Stimulated activated CD4-positive, alpha-beta T cell treated with anti-CD3 and anti-CD28 coated beads, Interleukin-1b, Interleukin-23, amount 100 ng/mL, for 24 hours (primary cell): ENCODE measurements at places on chromosomes 2 and 18.

GRCh38 chr2:63792530-63792929, 49.2 kb upstream of the UGP2 start:
- no peak for DNase-seq

DNA sequence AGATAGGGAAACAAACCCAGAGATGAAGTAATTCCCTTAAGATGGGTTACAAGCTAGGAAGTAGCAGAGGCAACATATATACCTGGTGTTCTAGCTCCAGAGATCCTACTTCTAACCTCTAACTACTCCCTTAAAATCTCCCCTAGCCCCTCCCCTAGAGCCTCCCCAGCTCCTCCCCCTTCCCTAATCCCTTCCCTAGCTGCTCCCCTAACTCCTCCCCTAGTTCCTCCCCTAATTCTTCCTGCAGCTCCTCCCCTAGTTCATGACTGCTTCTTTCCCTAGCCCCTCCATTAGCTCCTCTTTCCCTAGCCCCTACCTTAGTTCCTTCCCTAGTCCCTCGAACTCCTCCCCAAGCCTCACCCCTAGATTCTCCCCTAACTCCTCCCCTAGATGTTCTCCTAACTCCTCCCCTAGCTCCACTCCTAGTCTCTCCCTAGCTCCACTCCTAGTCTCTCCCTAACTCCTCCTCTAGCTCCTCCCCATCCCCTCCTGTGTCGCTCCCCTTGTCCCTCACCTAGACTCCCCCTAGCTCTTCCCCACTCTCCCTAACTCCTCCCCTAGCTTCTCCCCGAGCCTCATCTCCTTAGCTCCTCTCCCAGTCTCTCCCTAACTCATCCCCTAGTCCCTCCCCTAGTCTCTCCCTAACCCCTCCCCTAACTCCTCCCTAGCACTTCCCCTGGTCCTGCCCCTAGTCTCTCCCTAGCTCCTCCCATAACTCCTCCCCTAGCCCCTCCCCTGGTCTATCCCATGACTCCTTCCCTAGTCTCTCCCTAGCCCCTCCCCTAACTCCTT, 108.9 kb downstream of the CD226 start:
- DNase-seq, result no peak

DNA sequence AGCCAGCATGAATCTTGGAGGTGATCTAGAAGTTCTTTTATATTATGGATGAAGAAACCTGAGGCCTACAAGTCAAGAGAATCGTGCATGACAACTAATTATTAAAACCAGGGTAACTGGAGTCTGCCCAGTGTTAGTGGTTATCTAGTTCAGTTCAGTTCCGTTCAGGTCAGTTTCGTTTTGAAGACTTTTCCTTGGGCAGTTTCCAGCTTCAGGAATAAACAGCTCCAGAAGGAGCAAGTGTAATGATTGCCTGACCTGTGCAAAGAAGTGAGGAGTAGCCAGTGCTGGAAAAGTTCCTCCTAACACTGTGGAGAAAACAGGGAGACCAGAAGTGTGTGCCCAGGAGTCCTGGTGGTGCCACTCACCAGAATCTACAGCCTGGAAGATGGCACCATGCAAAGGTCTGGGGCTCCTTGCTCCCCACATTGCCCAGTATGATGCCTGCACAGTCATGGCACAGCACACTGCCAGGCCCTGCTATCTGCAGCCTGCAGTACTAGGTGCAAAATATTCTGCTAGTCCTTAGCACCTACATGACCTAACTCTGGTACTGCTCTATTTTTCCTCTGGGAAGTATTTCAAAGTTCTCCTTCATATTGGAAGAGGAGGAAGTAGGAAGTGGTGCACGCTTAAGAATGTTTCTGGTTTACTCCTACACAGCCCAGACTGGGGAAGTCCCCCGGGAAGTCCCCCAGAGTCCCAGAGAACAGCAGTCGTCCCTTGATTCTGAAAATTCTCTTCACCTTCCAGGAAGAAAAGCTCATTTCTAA, 65.8 kb downstream of the SUMO1 start:
- no peak for DNase-seq

DNA sequence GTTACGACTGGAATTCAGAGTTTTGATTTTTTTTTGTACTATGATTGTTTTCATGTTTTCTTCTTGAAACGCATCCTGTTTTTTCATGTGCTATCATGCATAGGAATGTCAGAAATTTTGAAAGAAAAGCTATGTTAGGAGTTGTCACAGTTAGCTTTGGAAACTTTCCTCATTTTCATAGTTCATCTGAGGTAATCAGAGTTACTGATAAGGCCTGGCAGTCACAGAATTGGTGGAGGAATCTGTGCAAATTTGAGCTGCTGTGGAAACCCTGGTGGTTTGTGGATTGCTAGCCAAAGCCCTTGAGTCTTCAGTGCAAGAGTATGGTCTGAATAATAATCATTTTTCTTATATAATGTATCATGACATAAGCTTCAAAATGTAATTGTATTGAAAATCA, 401.0 kb downstream of the CNTNAP5 start:
- DNase-seq, result no peak

DNA sequence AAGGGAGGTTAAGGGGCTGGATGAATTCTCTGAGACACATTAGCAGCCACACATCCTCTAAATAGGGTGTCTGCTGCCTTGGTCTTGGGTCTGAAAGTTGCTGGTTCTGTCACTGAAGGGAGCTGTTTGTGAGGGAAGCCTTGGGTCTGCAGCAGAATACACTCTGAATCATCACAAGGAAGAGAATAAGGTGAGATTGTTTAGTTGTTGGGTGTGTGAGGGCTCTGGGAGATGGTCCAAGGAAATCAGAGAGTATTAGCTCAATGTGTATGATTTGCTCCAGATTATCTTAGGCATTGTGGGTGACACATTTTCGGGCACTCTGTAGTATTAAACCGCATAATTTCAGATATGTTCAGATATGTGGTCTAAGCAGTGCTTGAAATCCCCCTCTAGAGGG, 548.5 kb downstream of the SLC4A3 start:
- no peak for DNase-seq

DNA sequence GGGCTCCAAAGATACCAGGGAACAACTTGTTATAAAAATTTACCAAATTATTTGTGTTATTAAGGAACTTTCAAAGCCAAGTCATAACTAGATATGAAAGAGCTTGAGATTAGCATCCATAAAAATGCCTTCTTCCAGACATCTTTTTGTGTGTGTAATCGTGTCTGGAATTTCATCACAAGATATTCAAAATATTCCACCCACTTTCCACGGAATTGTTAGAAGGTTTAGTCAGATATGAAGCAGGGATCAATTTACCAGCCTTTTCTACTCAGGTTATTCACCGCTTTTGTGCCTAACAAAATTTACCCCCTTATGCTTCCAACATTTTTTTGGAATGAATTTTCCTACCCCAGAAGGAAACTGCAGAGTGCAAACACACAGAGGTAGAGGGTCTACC, 130.2 kb upstream of the ACVR2A start:
- no peak for DNase-seq

GRCh38 chr2:165011199-165011598, 55.9 kb upstream of the SLC38A11 start:
- DNase-seq, result no peak

DNA sequence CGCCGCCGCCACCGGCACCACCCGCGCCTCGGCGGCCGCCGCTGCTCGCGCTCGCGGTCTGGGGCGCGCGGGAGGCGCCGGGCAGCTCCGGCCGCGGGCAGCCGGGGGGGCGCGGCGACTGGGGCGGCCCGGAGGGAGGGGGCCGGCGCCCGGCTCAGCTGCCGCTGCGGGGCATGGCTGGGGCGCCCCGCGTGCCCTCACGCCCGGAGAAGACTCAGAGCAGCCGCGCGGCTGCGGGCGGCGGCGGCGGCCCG, 295 bp downstream of the GAREM1 start:
- DNase-seq, result no peak

DNA sequence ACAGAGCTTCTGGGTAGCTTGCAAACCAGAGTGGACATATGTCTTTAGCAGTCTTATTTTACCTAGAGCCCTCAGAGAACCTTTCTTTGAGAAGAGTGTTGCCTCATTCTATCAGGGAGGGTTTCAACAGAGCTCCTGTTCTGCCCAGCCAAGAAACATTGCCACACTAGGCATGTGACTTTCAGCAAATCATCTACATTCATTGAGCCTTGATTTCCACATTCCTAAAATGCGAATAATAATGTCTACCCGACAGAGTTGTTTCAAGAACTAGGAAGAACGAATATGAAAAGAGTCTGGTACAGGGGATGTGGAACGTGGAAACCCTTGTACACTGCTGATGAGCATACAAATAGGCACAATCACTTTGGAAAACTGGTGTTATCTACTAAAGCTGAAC, 7.8 kb upstream of the PRKAG3 start:
- no peak for DNase-seq

DNA sequence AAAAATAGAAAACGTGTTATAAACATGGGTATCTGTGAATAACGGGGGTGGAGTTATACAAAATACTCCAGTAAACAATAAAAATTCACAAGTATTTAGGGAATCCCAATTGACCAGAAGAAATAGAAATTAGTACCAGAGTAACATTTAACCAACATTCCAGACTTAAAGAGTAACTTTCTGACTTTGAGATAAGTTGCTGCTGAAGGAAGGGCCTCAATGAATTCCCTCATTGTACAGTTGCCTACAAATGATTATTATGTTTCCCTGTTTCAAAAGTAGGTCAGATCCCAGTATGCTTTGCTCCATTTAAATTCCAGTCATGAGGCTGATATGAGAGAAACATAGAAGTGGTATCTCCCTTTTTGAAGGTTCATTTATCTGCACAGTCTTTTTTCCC, 88.3 kb upstream of the KCNH7 start:
- no peak for DNase-seq

DNA sequence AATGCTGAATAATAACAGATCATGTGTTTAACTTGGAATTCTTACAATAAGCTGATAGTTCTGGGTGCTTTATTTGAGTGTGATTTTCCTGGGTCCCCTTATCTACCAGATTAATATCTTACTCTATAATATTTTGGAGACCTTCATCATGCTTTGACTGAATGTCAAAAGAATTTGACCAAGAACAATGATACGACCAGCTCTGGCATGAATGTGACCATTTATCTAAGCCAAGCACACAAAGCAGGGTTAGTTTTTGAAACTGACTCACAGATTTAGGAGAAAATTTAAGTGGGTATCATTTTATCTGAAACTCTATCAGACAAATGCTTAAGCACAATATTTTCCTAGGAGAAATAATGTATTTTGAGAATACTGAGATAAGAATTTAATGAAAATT, 677.0 kb downstream of the NYAP2 start:
- no peak for DNase-seq
